ENCODE measurements at places on chromosomes 3 and 15.

GRCh38 chr3:193868590-193868989 is 267.4 kb upstream of the HES1 start:
- DNase-seq = no peak

DNA sequence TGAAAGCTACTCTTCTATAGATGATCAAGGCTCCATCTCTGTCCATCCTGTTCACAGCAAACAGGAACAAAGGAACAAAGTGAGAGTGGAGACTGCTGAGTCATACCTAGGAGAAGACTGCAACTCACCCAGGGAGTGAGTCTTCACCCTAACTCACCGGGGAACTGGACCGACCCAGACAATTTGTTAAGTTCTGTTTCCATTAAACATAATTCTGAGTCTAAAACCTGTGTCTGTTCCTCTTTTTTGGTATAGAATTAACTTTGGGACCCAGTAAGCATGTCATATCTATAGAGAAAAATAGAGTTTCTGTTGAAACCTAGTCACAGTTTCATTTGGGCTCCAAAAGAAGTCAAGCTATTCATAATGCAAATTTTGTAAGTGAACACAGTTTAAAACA is 21.6 kb downstream of the CCDC80 start:
- no peak for DNase-seq

DNA sequence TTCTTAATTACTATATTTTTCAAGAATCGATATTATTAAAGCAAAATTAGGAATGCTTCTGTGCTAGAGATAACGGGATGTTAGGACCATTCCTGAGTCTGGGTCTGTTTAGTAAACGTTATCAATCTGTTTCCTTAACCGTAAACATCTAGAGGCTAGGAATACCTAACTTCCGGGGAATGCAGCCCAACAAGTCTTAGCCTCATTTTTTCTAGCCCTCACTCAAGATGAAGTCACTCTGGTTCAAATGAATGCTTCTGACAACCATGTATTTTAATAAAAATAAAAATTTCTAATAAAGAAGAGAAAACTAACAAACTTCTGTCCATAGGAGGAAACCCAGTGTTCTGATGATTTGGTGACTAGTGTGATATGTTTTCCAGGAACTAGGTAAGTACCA is 11.1 kb upstream of the SELENOK start:
- no peak for DNase-seq

DNA sequence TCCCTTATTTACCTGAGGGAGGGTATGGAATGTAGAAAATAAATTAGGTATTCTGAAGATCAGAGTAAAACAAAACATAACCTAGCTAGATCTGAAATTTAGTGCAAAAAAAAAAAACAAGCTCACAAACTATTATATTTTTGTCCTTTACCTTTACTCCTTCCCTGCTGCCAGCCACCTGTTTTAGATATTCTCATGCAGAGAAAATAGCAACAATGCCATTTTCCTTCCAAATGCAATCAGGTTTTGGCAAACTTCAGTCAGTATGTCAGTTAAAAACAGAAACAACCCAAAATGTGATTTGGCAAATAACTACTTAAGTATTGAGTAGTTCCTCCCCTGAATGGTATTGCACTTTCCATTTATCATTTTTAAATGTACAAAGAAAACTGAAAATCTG is 35.8 kb downstream of the PEAK1 start:
- DNase-seq = no peak

GRCh38 chr3:41352510-41352909 is 153.2 kb downstream of the CTNNB1 start:
- DNase-seq = no peak

- no peak for DNase-seq
Measured at GRCh38 chr15:85757073-85757938, 37.4 kb downstream of the KLHL25 start.

GRCh38 chr3:170709046-170709445 is 123.2 kb upstream of the SLC7A14 start:
- no peak for DNase-seq

DNA sequence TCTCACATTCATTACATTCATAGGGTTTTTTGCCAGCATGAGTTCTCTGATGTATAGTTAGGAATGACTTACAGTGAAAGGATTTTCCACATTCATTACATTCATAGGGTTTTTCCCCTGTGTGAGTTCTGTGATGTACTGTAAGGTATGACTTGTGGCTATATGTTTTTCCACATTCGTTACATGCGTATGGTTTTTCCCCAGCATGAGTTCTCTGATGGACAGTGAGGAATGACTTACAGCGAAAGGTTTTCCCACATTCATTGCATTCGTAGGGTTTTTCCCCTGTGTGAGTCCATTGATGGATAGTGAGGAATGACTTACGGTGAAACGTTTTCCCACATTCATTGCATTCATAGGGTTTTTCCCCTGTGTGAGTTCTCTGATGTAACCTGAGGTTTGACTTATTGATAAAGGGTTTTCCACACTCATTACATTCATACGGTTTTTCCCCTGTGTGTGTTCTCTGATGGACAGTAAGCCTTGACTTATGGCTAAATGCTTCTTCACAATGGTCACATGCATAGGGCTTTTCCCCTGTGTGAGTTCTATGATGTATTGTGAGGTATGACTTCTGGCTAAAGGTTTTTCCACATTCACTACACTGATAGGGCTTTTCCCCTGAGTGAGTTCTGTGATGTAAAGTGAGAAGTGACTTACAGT is 47.4 kb downstream of the ZNF717 start:
- no peak for DNase-seq

- DNase-seq = no peak
Measured at GRCh38 chr3:115512565-115513415, 110.5 kb upstream of the GAP43 start.

DNA sequence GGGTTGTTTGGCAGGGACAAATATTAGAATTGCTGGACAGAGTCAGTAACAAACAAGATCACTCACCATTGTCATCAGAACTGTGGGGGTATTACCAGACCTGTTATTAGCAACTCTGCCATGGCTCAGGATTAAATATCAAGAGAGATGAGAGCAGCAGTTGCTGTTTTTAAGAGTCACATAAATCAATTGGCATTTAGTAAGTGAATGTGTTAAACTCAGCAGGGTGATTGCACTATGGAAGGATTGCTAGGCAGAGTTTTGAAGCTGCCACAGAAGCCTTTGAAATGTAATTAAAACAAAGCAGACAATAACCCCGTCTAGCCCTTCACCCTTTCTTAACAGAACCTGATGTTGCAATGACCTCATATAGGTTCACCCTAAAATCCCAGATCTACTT is 238.8 kb downstream of the GAP43 start:
- DNase-seq = no peak

DNA sequence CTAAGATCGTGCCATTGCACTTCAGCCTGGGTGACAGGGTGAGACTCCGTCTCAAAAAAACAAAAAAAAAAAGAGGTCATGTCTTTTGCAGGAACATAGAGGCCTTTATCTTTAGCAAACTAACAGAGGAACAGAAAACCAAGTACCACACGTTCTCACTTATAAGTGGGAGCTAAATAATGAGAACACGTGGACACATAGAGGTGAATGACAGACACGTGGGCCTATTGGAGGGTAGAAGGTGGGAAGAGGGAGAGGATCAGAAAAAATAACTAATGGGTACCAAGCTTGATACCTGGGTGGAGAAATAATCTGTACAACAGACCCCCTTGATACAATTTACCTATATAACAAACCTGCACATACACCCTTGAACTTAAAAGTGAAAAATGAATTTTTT is 401.4 kb upstream of the NAALADL2 start:
- DNase-seq = no peak

DNA sequence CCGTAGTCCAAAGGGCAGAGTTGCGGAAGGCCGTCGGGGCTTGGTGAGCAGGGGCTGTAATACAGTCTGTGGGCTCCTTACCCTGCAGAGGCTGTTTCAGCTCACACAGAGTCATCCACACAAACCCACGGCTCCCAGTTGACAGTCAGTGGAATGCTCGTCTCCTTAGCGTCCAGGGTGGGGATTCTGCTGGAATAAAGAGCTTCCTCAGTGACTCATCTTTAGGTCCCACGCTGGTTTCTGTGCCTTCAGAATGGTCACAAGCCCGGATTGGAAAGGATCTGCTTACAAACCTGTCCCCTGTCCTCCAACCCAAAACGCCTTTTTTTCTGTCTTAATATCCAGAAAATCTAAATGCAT is 201.3 kb upstream of the TPM1 start:
- no peak for DNase-seq

DNA sequence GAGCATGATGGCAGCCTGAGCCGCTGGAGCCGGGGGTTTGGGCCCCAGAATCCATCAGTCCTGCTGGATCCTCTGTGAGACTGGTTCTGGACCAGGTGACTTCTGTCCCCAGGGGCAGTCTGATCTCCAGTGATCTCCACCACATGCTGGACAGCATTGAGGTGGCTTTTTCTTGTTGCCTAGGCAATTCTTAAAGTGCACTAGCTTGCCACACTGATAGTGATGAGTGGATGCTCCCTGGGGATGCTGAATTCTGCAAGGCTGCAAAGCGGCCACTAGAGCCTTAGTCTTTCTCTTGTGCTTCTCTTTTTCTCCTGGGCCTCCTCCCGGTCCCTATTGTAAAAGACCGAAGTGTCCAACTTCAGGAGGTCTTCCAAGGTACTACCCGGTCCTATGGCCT is 70.4 kb upstream of the ATP11B start:
- DNase-seq = no peak

DNA sequence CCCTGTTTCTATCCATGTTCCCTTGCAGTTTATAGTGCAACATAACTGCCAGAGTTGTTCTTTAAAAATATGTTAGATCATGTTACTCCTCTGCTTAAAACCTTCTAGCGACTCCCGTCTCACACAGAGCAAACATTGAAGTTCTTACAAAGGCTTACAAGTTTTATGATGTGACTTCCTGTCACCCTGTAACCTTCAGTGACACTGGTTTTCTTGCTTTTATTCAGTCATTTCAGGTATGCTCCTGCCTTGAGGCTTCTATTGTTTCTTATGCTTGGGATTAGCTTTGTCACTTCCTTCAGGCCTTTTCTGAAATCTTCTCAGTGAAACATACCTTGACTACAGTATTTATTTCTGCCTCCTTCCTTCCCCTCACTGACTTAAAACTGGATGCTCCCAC is 252.1 kb downstream of the DOCK3 start:
- no peak for DNase-seq

- DNase-seq = no peak
Measured at GRCh38 chr15:41882689-41883483, 11.0 kb downstream of the SPTBN5 start.

DNA sequence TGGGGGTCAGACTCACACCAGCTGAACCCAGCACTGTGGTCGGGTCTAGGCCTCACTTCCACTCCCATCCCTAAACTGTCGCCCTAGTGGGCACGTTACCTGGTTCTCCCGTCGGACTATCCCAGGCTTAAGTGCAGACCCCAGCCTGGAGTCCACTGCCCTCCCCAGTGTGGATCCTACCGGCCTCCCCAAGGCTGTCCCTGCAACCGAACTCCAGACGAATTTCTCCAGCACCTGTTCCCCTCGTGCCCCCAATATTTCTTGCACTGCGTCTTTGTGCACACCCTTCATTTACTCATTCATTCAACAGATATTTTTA is 26.5 kb downstream of the SLC41A3 start:
- no peak for DNase-seq

DNA sequence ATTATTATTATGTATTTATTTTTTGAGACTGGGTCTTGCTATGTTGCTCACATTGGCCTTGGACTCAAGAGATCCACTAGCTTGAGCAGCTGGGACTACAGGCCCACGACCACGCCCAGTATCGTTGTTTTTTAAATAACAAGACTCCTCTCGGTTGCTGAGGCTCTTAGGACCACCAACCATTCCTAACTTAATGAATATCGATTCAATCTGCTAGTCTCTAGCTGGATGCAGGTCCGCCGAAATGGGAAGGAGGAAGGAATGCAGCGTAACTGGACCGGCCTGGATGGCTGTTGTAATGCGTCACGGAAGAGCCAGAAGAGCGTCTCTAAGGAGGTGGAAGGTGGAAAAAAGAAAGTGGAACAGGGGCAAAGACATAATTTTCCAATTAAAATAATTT is 1.7 kb downstream of the ANXA2 start:
- DNase-seq = no peak

DNA sequence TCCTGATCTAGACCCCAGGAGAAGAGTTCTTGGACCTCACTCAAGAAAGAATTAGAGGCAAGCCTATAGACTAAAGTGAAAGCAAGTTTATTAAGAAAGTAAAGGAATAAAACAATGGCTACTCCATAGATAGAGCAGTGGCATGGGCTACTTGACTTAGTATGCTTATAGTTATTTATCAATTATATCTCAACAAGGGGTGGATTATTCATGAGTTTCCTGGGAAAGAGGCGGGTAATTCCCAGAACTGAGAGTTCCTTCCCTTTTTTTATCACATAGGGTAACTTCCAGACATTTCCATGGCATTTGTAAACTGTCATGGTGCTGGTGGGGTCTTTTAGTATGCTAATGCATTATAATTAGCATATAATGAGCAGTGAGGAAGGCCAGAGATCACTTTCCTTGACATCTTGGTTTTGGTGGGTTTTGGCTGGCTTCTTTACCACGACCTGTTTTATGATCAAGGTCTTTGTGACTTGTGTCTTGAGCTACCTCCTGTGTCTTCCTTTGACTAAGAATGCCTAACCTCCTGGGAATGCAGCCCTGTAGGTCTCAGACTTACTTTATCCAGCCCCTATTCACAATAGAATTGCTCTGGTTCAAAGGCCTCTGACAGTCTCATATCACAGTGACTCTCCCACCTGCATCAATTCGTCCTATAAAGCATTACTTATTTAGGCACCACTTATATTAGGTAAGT is 35.3 kb upstream of the PLSCR2 start:
- no peak for DNase-seq

GRCh38 chr3:156522673-156523072 is 32.2 kb downstream of the SSR3 start:
- no peak for DNase-seq

GRCh38 chr3:40211579-40211978 is 97.9 kb upstream of the EIF1B start:
- DNase-seq = no peak

GRCh38 chr3:175246766-175247165 is 387.6 kb downstream of the NAALADL2 start:
- no peak for DNase-seq

DNA sequence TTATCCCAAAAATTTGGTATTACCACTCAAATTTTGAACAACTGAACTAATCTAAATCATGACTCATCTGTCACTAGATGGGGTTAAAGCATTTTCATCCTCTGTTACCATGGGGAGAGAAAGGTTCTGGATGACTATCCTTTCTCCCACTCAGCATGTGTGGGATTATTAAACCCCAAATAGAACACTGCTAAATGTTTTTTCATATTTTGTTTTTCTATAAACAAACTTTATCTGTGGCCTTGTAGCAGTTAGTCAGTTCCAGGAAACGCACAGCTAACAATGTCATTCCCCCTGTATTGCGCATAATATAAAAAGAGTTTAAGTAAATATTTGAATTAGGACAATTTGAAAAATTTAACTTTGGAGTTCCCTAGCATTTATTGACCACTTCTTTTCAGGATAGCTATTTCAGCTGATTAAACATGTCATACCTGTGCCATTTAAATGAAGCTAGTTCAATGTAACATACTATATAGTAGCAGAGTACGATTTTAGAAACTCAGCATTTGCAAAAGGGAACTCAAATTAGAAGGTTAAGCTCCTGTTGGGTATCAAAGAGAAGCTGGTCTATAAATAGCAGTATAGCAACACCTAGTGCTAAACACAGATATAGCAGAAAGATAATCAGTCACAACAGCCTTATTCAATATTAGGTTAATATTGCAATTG is 9.2 kb upstream of the TMEM212 start:
- no peak for DNase-seq

- DNase-seq = no peak
Measured at GRCh38 chr3:123637131-123637530, 52.3 kb upstream of the HACD2 start.

All from stimulated activated CD8-positive, alpha-beta memory T cell treated with anti-CD3 and anti-CD28 coated beads, Interleukin-12 subunit alpha, Interleukin-12 subunit beta, amount 100 ng/mL, for 1 hour (primary cell).